Endodermal cell (in vitro differentiated cells): ENCODE measurements at places on chromosomes 12 and 14. TPM values are rescaled to one million over a fixed set of nuclear protein-coding genes. Genes with fewer than 3 reads are reported as not detected.

- no peak overlapping the region for H3K4me3 ChIP-seq
- no peaks in the 10 kb centered on the region for H3K4me1 ChIP-seq
- no peak overlapping the region for H3K27ac ChIP-seq
- no peaks in the 10 kb centered on the region for H3K36me3 ChIP-seq
- DNase-seq, result no peak
- H3K27me3 ChIP-seq, result no peaks in the 10 kb centered on the region
These were observed 113.6 kb downstream of the CHST11 start for GRCh38 chr12:104570174-104570907.

GRCh38 chr14:61564618-61565091 is 130.7 kb upstream of the HIF1A start:
- no peak for DNase-seq
- no peaks in the 10 kb centered on the region for H3K27me3 ChIP-seq
- H3K4me1 ChIP-seq, result peaks cover 18% of the 10 kb centered on the region
- no peaks in the 10 kb centered on the region for H3K36me3 ChIP-seq

- no peaks in the 10 kb centered on the region for H3K36me3 ChIP-seq
- no peak overlapping the region for H3K4me3 ChIP-seq
- H3K27ac ChIP-seq, result no peak overlapping the region
- no peaks in the 10 kb centered on the region for H3K27me3 ChIP-seq
- H3K4me1 ChIP-seq, result no peaks in the 10 kb centered on the region
These were observed 25.0 kb downstream of the CFAP54 start for GRCh38 chr12:96514328-96514727.

The NTF3 gene
- total RNA-seq, result 0.71 to 1.4 TPM (median 0.73 TPM) in 3 replicates

The PPP1R36 gene
- 0.24 and 0.59 TPM in 2 replicates for total RNA-seq

The DDN gene
- 0.31 to 1.7 TPM (median 0.44 TPM) in 3 replicates for total RNA-seq

GRCh38 chr14:56826214-56826613 is 15.9 kb upstream of the OTX2 start:
- no peak for DNase-seq
- H3K27ac ChIP-seq, result no peak overlapping the region
- H3K4me3 ChIP-seq, result no peak overlapping the region

GRCh38 chr14:93785423-93785822 is 2.9 kb downstream of the PRIMA1 start:
- H3K36me3 ChIP-seq, result peaks cover 14% of the 10 kb centered on the region
- no peak overlapping the region for H3K4me3 ChIP-seq
- peaks cover 5% of the 10 kb centered on the region for H3K27me3 ChIP-seq
- no peak for DNase-seq
- peaks cover 7% of the 10 kb centered on the region for H3K4me1 ChIP-seq

DNA sequence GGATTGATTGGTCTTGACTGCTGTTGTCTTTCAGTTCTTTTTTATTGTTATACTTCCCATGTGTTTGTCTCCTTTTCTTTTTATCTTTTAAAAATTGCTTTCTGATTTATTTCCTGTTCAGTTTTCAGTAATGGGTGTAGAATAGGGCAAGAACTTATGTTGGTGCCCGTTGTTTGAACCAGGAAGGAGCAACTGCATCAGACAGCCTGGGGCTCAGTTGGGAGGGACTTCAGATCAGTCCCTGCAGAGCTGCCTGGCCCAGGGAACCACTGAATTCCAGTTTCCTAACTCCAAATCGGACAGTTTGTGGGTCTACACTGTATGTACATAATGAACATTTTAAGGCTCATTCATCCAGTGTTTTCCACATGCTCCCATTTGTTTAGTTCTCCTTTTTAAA is 64.9 kb downstream of the FBXO34 start:
- no peaks in the 10 kb centered on the region for H3K27me3 ChIP-seq
- H3K27ac ChIP-seq, result no peak overlapping the region
- H3K4me3 ChIP-seq, result no peak overlapping the region
- H3K36me3 ChIP-seq, result peaks cover 31% of the 10 kb centered on the region
- peaks cover 25% of the 10 kb centered on the region for H3K4me1 ChIP-seq

The EML1 gene
- total RNA-seq, result 21.3 and 25.0 TPM in 2 replicates

The DPF3 gene
- total RNA-seq, result not detected in 2 replicates

GRCh38 chr12:122665759-122666158 is 37.4 kb downstream of the HCAR2 start:
- H3K4me1 ChIP-seq, result no peaks in the 10 kb centered on the region
- H3K27ac ChIP-seq, result no peak overlapping the region
- no peaks in the 10 kb centered on the region for H3K27me3 ChIP-seq
- no peak overlapping the region for H3K4me3 ChIP-seq
- DNase-seq, result no peak

The EPYC gene
- not detected in 3 replicates for total RNA-seq

The RAB3IP gene
- 47.9 and 52.8 TPM in 2 replicates for total RNA-seq

The SIX1 gene
- 0.13 and 0.41 TPM in 2 replicates for total RNA-seq

- H3K27me3 ChIP-seq, result no peaks in the 10 kb centered on the region
- no peak overlapping the region for H3K27ac ChIP-seq
- H3K4me3 ChIP-seq, result no peak overlapping the region
- peaks cover 83% of the 10 kb centered on the region for H3K36me3 ChIP-seq
These were observed 13.1 kb upstream of the PRKAG1 start for GRCh38 chr12:49031573-49032161.

- no peak overlapping the region for H3K27ac ChIP-seq
- H3K4me3 ChIP-seq, result no peak overlapping the region
- no peak for DNase-seq
- no peaks in the 10 kb centered on the region for H3K36me3 ChIP-seq
- no peaks in the 10 kb centered on the region for H3K4me1 ChIP-seq
- no peaks in the 10 kb centered on the region for H3K27me3 ChIP-seq
These were observed 47.3 kb upstream of the FOS start for GRCh38 chr14:75231320-75231719.
